ENCODE measurements at places on chromosomes 3 and 15. TPM values are rescaled to one million over a fixed set of nuclear protein-coding genes. Genes with fewer than 3 reads are reported as not detected.

DNA sequence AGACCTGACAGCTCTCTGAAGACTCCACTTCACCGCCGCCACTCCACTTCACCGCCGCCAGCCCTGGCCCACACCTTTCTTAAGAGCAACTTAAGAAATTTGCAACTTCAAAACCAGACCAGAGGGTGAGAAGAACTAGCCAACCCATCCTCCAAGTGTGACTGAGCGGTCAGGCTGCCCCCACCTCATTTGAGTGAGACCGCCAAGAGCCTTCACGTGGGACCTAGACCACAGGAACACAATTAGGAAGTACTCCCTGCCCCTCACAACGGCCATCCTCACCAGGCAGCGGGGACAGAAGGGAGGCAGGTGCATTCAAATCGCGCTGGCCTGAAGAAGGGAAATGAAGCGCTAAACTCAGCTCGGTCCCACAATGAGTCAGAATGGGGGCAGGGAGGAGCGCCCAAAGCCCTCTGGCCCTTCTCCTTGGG is 156.8 kb upstream of the BCL6 start:
- DNase-seq = no peak
- H3K27me3 ChIP-seq = peaks cover 7% of the 10 kb centered on the region
- H3K4me3 ChIP-seq = no peak overlapping the region
- H3K27ac ChIP-seq = no peak overlapping the region
- no peaks in the 10 kb centered on the region for H3K36me3 ChIP-seq
- H3K4me1 ChIP-seq = no peaks in the 10 kb centered on the region

The GHRL gene
- total RNA-seq = not detected

The FBXL22 gene
- 3.9 TPM for total RNA-seq

DNA sequence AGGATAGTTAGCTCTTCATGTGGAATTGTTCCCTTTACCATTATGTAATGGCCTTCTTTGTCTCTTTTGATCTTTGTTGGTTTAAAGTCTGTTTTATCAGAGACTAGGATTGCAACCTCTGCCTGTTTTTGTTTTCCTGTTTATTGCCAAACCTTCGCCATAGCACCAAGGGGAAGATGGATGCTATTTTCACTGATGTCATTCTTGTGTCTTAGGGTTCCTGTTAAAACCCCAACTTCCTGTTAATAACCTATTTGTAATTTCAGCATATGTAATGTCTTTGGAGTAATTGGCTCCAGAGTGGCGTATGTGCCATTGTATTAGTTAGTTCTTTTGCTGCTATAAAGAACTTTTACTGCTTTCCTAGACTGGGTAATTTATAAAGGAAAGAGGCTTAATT is 10.8 kb downstream of the SAMMSON start:
- H3K27ac ChIP-seq = no peak overlapping the region
- H3K27me3 ChIP-seq = no peaks in the 10 kb centered on the region
- DNase-seq = no peak
- H3K4me3 ChIP-seq = no peak overlapping the region
- H3K4me1 ChIP-seq = peaks cover 22% of the 10 kb centered on the region
- H3K36me3 ChIP-seq = no peaks in the 10 kb centered on the region

GRCh38 chr3:15601046-15601398 is 347 bp downstream of the HACL1 start:
- peaks cover 31% of the 10 kb centered on the region for H3K4me1 ChIP-seq
- peak overlapping the region; percentile 98 for H3K4me3 ChIP-seq
- DNase-seq = no peak

DNA sequence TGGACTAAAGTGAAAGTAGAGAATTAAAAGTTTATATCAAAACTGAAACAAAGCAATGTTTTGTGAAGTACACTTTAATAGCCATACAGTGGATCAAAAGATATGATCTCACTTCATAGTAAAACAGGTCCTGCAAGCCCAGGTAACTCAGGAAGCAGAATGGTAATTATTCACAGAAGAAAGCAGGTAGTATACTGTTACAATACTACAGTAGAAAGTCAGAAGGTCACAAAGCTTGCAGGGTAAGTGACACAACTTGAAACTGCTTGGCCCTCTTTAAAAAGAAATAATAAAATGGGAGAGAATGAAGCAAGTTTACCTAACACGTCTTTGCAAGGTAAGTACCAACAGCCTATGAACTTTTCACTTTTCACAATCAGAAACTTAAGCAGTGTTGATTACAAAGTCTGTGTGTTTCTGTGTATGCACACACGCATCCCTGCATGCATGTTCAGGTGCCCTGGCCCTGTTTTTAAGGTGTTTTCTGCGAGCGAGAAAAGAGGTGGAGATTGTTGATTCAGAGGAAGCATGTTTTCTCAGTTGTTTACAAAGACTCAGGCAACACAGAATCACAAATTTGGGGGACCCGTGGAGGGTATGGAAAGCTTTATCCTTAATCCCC is at the start of gene NAALADL2:
Gene NAALADL2 (plus strand): TSS at position 221 of the 622 bp plus-strand sequence.
- no peak within 1 kb of the TSS for H3K4me3 ChIP-seq
- no peak for DNase-seq
- H3K36me3 ChIP-seq = no peaks in the 10 kb centered on the region
- peaks cover 8% of the 10 kb centered on the region for H3K4me1 ChIP-seq
- no peak within 1 kb of the TSS for H3K27ac ChIP-seq
- H3K27me3 ChIP-seq = peaks cover 5% of the 10 kb centered on the region

DNA sequence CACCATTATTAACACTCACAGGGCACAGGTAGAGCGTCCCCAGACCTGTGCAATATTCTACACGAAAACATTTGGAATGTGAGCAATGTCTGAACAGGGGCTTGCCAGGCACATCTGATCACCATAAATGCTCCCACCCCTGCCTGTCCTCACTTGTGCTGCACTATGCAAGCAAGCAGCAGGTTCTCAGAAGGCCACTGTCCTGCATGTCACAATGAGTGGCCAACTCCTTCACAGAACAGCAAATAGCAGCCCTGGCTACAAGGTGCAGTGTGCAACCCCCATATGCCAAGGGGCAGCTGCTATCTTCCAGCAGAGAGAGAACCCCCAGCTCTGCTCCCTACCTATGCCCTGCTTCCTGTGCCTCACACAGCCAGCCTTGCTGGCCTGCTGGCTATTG is 32.6 kb downstream of the SEC22C start:
- no peaks in the 10 kb centered on the region for H3K27me3 ChIP-seq
- peaks cover 35% of the 10 kb centered on the region for H3K4me1 ChIP-seq
- DNase-seq = no peak
- H3K36me3 ChIP-seq = peaks cover 16% of the 10 kb centered on the region
- no peak overlapping the region for H3K27ac ChIP-seq
- no peak overlapping the region for H3K4me3 ChIP-seq
